ENCODE measurements at places on chromosomes 5 and 9.

- no peak for DNase-seq
These were observed 28.6 kb downstream of the UGCG start for GRCh38 chr9:111925017-111925770.

DNA sequence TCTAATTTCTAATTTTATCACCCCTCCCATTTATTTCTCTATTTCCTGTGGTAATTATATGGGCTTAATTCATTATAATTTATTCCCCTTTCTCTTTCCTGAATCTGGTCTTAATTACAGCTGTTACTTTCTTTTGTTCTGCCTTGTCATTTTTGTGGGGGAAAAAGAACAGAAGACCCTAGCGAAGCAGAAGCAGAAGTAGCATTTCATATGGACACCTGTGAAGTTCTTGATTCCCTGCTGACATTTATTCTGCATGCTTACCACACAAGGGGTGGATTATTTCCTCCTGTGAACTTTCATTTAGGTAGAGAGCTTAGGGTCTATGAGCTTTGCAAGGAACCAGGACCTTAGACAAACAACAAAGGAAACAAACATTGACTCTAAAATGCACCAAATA lies 33.3 kb downstream of the GAPT start:
- DNase-seq: no peak

DNA sequence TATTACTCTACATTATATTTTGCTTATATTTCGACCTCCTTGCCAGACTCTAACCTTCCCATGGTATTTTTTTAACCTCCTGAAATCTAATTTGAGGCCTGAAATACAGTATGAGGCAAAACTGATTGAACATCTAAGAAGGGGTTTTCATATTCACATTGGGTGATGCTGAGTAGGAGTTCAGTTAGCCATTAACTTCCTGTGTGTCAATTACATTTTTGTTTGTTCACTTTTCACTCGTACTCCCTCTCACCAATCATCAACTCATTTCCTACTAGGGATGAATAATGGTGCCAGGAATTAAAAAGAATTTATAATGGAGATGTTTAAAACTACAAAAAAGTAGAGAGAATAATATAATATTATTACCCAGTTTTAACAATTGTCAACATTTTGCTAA lies 27.6 kb upstream of the GLRA1 start:
- DNase-seq: no peak

DNA sequence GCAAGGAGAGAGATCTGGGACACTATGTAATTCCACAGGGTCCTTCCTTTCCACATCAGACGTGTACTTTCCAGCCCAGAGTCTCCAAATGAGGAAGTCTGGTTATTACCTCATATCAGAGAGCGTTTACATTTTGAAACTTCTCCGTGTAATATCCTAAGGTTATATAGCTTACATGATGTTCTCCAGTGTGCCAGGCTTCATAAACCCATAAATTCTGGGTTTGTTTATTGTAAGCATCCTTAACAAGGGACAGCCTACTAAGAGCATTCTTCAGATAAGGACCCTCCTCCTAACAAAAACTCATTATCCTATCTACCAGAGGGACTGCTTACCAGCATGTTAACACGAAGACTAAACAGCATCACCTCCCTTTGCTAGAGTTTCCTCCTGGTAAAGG lies 17.9 kb downstream of the SRFBP1 start:
- no peak for DNase-seq

GRCh38 chr9:5510989-5511388 lies 658 bp downstream of the PDCD1LG2 start:
- DNase-seq: no peak
